ENCODE measurements at places on chromosomes 1 and 21.

DNA sequence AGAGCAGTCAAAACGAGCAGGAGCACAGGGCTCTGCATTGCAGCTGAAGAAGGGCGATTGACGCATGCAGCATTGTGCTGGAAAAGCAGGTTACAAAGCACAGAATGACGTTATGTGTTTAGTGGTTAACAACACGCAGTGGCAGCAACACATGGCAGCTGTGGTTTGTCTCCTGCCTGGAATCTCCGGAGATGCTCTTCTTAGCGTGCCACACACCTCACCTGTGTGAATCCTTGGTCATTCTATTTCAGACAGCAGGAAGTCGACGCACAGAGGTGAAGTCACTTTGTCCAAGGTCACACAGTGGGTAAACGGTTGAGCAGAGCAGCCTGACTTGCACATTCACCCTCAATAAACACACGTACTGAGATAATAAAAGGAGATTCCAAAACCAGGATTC lies 14.7 kb downstream of the OBSCN start:
- DNase-seq = no peak

DNA sequence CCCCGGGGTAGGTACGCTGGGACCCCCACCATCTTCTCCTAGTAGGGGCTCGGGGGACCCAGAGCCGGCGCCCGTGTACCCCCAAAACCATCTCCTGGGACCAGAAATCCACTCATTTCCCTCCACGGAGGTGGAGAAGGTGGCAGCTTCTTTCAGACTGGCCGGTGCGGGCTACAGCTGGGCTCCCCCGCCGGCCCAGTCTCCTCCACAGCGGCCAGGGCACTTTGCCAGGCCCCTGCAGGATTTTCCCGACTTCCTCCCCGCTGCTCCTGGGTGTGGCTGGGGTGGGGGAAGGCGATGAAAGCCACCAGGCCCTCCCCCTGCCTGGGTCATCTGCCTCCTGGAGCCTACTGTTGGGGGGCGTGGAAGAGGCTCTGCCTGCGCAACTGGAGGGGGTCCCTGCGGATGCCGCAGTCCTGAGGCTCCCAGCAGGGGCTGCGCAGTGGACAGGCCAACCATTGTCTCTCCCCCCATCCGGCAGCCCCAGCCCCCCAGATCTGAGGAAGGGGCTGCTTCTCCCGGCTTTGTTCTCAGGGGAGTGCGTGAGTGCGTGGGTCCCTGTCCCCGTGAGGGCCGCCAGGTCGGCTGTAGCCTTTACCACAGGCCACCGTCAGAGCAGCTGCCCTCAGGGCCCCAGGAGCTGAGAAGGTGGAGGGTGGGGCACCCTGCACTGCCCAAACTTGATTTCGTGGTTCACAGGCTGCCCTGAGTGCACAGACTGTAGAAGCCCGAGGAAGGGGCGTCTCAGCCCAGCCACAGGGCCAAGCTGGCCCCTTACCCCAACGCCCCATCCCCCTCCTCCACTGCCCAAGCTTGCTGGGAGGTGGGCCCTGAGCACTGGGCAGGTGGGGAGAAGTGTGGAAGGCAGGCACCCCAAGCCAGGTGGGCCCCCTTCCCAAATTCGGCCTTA lies 1.3 kb downstream of the AGRN start:
- peak; percentile 88 for DNase-seq

DNA sequence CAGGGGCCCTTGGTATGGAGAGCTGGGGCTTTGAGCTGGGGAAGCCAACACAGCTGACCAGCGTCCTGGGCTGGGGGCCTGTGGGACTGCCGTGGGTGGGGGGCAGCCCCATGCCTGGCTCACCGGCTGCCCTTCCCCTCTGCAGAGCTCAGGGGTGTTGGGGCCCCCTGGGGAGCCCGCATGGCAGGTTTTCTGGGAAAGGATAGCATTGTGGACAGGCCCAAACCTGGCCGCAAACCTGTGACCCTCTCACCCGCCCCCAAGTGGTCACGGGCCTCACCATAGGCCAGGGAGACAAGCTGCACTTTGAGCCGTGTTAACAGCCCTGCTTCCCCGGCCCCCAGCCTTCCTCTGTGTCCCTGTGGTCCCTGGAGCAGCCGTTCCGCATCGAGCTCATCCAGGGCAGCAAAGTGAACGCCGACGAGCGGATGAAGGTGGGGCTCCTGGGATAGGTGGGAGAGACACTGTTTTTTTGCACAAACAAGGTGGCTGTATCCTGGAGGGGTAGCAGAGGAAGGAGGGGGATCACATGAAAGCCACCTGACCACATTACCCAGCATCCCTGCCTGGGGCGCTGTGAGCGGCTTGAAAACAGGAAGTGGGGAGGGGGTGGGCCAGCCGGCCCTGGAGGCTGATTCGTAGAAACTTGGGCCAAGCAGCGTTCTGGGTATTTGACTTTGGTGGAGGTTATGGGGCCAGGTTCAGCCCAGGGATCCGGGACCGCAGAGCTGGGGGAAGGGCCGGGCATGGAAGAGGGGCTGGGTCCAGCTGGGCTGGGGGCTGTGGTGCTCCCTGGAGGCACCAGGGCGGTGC lies 65.9 kb downstream of the PIK3CD start:
- no peak for DNase-seq

- DNase-seq = no peak
These were observed 153.0 kb downstream of the GABPA start for GRCh38 chr21:25887646-25888306.

- DNase-seq = no peak
These were observed 3.9 kb downstream of the DISP3 start for GRCh38 chr1:11482701-11483479.

DNA sequence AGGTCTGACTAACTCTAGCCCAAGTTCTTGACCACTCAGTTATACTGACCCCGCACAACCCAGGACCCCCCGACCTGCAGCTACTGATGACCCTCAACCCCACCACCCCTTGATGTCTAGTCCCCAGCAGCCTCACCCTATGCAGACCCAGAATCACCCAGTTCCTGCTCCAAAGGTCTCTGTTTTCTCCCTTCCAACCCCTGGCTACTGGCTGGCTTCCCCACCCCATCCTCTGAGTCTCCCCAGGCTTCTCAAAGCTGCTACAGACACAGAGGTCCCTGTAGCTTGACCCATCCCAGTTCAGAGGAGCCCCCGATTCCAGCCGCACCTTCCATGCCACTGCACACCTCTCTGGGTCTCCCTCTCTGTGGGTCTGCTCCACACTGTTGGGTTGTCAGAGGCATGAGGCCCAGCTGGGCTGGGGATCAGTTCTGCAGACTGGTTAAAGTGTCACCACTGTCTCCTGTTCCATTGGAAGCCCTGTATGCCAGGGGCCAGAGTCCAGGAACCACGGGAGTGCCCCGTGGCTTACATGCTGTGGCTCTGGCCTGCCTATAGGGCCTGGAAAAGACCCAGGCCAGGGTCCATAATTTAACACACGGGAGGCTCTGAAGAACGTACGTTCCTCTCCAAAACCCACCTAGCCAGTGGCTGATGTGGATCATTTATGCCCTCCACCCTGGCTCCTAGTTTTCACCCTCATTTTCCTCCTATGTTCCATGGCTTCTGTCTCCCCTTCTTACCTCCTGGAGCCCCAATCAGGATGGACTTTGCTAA lies 497 bp downstream of the PKLR start:
- DNase-seq = no peak

GRCh38 chr1:196075621-196076020 lies 532.6 kb downstream of the KCNT2 start:
- DNase-seq = no peak

GRCh38 chr1:230054092-230054749 lies 12.8 kb upstream of the GALNT2 start:
- no peak for DNase-seq

DNA sequence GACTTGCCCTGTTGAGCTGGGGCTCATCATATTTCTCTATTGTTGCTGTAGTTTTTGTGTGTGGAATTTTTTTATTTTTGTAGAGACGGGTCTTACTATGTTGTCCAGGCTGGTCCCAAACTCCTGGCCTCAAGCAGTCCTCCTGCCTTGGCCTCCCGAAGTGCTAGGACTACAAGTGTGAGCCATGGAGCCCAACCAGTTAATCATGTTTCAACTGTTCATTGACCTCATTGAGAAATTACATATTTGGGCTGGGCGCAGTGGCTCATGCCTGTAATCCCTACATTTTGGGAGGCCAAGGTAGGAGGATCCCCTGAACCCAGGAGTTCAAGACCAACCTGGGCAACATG lies 9.2 kb upstream of the PKNOX1 start:
- no peak for DNase-seq

GRCh38 chr21:33308586-33309490 lies 15.9 kb upstream of the IFNAR1 start:
- DNase-seq = no peak

DNA sequence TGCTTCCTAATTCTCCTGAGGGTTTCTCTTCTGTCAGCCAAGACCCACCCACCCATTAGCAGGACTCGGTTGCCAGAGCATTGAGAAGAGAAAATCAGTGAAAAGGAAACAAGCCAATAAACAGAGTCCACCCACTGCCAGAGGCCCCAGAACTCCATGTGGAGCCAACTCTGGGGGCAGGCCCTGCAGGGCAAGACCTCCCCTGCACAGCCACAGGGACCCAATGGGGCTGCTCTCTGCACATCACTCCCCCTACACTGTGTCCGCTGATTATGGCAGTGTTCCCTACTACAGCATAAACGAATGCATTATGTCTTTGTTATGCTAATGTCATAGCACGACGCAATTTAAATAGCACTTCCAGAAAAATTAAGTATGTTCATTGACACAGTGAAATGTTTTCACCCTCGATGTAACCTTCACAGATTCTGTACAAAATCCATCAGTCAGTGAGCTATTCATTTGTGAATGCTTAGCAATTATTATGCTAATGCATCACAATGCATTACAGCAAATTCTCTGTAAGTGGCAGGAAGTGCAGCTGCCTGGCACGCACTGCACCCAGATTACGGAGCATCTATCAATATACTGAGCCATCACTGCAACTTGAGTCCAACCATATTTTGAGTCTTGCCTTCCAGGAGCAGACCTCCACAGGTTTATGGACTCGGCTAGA lies 56.4 kb downstream of the GRIK3 start:
- no peak for DNase-seq

DNA sequence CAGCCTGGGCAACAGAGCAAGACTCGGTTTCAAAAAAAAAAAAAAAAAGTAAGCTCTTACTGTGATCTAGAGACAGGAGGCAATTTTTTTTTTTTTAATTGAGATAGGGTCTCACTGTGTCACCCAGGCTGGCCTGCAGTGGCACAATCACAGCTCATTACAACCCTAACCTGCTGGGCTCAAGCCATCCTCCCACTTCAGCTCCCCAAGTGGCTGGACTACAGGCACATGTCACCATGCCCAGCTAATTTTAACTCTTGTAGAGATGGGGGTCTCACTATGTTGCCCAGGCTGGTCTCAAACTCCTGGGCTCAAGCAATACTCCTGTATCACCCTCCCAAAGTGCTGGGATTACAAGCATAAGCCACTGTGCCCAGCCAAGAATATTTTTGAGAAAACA lies 7.4 kb downstream of the RPL22 start:
- no peak for DNase-seq

DNA sequence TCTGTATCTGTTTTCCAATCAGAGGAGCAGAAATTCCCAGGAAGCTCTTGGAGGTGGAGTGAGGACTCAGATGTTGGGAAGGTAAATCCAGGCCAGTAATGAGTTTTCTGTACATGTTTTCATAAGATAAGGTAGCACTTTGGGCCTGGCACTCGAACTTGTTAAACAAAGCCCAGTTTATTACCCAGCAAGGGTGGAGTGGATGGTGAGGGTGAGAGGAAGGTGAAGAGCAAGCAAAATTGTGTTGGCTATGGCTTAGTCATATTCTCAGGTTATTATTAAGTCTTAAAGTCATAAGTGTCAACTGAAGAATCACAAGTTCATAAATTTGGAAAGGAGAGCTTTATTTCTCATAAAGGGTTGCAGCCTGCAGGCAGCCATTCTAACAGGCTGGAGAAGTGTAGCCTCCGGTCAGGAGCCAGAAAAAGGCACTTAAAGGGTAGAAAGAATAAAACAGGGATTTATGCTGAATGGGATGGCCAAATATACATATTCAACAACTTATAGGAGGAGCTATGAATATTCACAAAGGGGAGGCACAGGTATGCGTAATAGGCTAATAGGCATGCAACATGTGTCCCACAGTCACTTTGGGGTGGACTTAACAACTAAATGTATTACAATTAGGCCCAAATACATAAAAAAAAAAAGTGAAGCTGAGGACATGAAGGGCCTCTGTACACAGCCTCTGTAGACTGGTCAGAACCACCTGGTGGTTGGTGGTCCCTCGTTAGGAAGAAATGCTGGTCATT lies 523.9 kb downstream of the LMO4 start:
- DNase-seq = no peak

DNA sequence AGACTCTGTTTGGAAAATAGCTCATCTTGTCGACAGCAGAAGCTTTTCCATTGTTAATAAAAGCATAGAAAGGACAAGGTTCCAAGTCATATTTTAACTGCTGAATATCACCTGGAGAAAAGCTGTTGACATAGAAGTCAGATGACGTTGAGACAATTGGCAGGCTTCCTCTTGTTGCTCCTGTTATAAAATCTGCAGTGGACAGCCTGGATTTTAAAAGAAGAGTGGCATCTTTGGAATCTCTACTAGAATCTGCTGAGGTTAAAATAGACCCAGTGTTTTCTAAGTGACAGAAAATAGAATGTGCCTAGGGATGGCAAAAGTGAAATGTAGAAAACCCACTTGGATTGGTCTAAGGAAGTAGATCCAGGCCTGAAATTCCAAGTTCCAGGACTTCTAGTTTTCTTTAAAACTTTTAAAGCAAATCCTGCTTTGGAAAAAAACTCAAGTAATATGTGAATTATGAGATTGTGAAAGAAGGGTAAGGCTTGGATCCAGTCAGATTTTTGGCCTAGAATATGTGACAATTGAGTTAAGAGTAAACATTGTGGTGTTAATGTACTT lies 53.6 kb upstream of the NEXN start:
- no peak for DNase-seq

DNA sequence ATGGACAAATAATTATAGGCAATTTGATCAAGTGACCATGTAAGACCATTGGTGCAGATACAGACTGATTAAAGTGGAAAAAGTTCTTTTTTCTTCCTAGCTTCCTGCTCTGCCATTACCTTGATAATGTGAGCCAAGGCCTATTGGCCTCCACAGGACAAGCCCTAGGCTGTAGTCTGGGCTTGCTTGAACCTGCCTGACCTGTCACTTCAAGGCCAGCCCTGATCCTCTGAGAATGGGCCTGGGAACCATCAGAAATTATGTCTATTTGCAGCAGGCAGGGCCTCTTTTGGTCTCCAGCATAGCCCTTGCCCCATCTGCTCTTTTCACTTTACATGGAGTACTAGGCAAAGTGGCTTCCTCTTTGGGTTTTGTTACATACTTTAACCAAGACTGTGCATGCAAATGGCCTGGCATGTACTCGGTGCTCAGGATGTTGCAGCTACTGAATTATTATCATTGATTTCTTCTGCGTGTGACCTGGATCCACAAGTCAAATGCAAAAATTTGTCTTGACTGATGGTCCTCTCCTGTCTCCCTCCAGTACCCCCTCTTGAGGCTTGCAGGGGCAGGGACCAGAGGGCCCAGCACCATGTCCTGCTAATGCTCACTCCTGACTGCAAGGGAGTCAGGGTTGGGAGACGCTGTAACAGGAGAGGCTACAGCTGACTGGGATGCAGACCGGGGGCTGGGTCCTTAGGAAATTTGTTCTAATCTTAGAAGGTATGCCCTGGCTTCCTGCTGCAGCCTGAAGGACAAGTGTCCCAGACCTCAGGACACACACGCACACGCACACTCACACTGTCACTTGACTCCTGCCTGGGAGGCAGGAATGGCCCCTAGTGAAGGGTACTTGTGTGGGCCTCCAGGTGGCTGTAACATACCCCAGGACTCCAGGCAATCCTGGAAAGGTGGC lies 39.4 kb downstream of the RCSD1 start:
- no peak for DNase-seq

Measured in ELR (cell line).